ENCODE measurements at places on chromosomes 1 and 21.

GRCh38 chr1:42936309-42937078, 22.2 kb downstream of the SLC2A1 start:
- no peak for DNase-seq

DNA sequence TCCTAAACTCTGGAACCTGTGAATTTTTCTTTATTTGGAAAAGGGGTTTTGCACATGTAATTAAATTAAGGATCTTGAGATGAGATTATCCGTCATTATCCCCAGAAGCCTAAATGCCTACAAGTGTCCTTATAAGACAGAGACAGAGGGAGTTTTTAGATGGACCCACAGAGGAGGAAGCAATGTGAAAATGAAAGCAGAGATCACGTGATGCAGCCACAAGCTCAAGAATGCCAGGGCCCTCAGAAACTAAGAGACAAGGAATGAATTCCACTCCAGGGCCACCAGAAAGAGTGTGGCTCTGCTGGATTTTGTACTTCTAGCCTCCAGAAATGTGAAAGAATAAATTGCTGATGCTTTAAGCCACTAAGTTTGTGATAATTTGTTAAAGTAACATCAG, 183.6 kb upstream of the UBE2U start:
- DNase-seq: peak; percentile 35

DNA sequence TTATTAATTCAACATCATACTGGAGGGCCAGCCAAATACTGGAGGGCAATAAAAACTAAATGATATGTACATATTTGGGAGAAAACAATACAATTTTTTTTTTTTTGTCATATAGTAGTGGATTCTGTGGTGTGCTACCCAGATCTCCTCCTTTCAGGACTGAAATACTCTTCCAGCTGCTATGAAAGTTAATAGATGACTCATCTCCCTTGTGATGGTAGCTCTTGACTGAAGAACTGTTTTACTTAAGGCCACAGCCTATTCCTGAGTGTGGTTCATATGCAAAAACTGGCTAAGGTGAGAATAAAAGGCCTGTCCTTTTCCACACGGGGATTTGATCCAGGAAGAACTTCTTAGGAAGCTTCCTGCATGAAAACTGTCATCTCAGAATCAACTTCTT, 307.9 kb downstream of the HLX start:
- no peak for DNase-seq

DNA sequence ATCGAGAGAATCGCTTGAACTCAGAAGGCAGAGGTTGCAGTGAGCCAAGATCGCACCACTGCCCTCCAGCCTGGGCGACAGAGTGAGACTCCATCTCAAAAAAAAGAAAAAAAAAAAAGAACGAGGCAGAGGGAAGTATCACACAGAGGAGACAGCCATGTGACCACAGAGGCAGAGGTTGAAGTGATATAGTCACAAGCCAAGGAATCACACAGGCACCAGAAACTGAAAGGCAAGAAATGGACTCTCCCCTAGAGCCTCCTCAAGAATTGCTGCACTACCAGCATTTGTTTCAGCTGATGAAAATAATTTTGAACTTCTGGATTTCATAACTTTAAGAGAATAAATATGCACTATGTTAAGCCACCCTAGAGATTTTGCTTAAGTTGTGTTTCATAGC, 459.6 kb downstream of the PTPRC start:
- DNase-seq: no peak

DNA sequence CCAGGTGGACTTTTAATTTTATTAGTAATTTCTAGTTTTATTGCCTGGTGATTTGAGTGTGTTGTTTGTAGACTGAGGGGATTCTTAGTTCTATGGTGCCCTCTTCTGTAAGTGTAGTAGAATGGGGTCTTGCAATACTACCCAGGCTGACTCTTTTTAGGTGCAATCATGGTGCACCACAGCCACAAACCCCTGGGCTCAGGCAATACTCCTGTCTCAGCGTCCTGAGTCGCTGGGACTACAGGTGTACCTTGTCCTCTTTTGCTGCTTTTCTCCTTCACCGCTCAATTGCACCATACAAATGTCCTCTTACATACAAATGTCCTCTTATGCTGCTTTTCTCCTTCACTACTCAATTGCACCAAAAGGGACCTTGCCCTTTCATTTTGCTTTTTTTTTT, 43.1 kb downstream of the SCP2 start:
- DNase-seq: no peak

DNA sequence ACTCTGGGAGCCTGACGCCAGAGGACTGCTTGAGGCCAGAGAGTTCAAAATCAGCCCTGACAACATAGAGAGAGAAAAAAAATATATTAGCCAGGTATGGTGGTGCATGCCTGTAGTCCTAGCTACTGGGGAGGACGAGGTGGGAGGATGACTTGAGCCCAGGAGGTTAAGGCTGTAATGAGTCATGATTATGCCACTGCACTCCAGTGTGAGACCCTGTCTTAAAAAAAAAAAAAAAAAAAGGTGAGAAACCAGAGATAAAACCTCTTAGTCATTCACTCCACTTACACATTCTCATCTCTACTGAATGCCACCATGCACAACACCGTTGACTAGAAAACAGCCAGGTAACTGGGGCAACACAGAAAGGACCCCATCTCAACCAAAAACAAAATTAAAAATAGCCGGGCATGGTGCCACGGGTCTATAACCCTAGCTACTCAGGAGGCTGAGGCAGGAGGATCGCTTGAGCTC, 178.1 kb downstream of the SLC45A1 start:
- DNase-seq: no peak

- DNase-seq: no peak
Observed at GRCh38 chr21:37592496-37592895, 225.9 kb downstream of the DYRK1A start.

DNA sequence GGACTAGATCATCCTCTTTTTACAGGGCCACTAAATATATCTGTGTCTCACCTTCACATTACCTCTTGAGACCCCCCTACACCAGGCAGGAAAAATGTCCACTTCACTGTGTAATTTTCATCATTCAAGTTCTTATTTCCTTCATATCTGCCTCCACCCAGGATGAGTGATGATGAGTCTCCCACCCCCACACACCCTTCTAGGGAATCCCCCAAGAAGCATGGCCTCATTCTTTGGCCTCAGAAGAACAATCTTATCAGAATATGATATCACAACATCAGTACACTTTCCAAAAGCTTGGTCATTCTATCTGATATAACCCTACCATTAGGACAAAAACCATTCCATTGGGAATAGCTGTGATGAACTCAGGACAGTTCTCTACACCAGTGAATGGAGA, 170.3 kb upstream of the DUSP10 start:
- DNase-seq: no peak

GRCh38 chr1:6584126-6585080, 4.6 kb downstream of the ZBTB48 start:
- no peak for DNase-seq

- DNase-seq: no peak
Observed at GRCh38 chr1:44907893-44908292, 64.8 kb upstream of the PTCH2 start.

- DNase-seq: no peak
Observed at GRCh38 chr1:40303790-40304189, 13.3 kb downstream of the COL9A2 start.

- no peak for DNase-seq
Observed at GRCh38 chr1:198253259-198253658, 96.5 kb downstream of the NEK7 start.

DNA sequence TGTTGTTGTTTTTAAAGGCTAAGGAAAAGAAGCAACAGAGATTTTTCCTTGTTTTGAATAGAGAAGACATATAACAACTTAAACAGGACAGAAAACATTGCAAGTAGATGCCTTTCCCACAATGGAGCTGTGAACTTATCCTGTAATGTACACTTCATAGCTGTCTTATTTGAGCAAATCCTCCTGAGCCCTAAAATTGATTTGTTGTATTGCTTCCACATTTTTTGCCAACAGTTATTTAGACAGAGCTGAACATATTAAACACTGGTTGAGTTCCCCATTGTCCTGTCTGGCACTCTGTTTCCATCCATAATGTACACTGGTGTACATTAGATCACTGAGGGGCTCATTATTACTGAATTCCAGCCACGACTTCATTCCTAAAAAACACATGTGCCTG, 32.2 kb downstream of the CACHD1 start:
- no peak for DNase-seq

DNA sequence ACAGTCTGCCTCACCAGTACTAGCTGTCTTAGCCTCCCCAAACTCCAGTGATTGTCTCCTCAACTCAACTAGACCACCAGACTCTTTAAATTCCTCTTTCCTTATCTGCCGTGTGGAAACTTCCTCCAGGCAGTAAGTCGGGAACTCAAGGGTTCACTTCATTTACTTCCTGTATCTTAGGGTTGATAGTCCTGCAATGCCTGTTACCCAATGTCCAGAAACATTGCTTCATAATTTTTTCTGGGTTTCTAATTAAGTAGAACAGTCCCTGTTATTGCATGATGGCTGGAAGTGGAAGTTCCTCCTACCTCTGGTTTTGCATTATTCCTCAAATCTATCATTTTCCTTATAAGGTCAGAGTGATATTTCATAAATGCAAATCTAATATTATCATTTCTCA, 60.8 kb upstream of the RNF11 start:
- no peak for DNase-seq

GRCh38 chr1:15141935-15142539, 11.5 kb upstream of the TMEM51 start:
- no peak for DNase-seq

- no peak for DNase-seq
Observed at GRCh38 chr1:6762060-6762459, 23.2 kb upstream of the CAMTA1 start.

DNA sequence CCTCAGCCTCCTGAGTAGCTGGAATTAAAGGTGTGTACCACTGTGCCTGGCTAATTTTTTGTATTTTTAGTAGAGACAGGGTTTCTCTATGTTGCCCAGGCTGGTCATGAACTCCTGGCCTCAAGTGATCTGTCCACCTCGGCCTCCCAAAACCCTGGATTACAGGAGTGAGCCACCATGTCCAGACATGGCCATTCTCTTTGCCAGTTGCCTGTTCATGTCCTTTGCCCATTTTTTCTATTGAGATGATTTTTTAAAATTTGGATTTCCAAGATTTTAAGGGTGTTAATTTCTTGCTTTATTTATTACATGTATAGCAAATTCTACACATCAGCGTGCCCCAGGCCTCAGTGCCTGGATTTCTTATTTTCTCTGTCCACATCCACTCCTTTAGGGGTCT, 2.8 kb downstream of the POLR3GL start:
- no peak for DNase-seq

GRCh38 chr1:243454328-243454997, 198.6 kb downstream of the SDCCAG8 start:
- DNase-seq: no peak

DNA sequence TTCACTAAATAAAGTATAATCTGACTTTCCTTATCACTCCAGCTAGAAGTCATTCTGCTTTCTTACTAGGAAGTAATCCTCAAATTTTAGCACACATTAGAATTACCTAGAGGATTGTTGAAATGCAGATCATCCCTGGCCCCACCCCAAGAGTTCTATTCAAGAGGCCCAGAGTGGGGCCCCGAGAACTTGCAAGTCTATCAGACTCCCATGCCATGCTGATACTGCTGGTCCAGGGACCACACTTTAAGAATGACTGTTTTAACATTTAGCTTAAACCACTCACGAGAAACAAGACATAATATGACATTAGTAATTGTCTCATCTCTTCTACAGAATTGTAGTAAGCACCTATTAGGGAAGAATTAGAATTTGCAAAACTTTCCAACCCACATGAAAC, 7.7 kb upstream of the SYNJ1 start:
- no peak for DNase-seq

- no peak for DNase-seq
Observed at GRCh38 chr1:184152434-184152898, 100.9 kb downstream of the TSEN15 start.

DNA sequence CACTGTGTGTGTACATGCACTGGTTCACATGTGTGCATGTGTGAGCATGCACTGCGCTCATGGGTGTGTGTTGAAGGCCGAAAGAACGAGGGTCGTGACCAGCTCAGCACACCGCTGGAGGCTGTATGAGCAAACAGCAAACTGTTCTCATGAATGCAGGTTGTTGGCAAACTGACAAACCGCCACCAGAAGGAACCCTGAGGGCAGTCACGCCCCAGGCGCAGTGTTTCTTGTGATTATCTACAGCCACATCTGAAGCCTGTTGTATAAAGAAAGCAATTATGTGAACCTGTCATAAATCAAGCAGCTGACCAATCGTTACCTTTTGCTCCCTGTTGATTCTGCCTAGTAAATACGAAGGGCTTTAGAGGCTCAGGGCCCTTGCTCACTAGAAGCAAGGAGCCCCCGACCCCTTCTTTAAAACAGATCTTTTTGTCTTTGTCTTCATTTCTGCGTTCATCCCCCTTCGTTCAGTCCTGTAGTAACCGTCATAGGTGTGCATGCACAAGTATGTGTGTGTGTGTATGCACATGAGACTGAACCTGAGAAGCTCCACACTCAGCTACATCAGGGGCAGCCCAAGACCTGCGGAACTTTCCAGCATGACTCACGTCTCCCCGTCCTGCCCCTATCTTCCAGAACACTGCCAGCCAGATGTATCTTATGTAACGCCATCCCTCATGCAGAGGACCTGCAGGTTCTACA, 16.8 kb upstream of the RIPK4 start:
- DNase-seq: no peak

DNA sequence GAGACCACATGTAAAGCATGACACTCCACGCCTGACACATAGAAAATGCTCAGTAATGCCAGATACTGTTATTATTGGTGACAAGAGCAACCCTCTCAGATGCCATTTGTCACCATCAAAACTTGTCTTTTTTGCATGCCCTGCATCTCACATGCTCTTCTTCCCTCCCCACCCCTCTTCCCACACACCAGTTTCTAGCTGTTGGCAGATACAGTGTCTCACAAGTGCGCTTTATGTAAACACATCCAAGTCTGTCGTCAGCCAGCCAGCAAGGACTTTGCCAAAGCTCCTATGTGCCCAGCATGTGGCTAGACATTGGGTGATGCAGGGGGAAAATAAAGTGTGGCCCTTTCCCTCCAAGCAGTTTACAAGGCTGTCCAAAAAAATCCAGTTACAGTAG, 44.9 kb upstream of the EPHA8 start:
- no peak for DNase-seq

DNA sequence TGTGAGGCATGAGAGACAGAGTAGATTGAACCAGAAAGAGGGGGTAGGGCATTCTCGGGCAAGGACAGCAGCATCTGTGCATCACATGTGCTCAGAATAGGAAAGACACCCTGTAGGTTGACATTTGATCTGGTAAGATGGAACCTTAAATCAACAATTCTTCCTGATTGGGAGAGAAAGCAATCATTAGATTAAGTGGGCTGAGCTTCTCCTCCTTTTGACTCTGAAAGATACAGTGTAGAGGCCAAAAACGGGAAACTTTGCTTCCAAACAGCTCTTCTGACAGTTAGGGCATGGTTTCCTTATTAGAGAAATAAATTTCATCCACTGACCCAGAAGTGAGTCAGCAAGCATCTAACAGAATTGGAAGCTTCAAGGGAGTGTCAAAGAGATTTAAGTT, 9.7 kb downstream of the KIF14 start:
- no peak for DNase-seq

- DNase-seq: no peak
Observed at GRCh38 chr1:1630965-1631781, 800 bp upstream of the MMP23B start.

- DNase-seq: no peak
Observed at GRCh38 chr1:38454749-38455441, 404.7 kb downstream of the RRAGC start.
